ENCODE measurements at places on chromosomes 11 and 22. TPM values are rescaled to one million over a fixed set of nuclear protein-coding genes. Genes with fewer than 3 reads are reported as not detected.

The WBP2NL gene
- total RNA-seq = not detected

DNA sequence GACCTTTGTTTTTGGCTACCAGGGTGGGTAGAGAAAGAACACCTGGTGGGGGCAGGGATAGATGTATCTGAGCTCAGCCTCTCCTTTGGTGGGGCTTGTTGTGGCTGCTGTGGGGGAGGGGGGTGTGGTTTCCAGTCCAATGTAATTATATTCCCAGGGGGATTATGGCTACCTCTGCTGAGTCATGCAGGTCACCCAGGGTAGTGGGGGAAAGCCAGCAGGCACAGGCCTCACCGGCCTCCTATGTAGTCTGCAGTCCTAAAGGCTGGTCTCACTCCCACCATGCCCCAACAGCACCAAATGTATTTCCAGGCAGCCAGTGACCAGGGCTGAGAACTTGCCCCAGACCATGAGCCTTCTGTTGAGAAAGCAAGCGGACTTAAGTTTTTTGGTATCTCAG is 119.6 kb downstream of the DYNC2H1 start:
- no peak for DNase-seq

DNA sequence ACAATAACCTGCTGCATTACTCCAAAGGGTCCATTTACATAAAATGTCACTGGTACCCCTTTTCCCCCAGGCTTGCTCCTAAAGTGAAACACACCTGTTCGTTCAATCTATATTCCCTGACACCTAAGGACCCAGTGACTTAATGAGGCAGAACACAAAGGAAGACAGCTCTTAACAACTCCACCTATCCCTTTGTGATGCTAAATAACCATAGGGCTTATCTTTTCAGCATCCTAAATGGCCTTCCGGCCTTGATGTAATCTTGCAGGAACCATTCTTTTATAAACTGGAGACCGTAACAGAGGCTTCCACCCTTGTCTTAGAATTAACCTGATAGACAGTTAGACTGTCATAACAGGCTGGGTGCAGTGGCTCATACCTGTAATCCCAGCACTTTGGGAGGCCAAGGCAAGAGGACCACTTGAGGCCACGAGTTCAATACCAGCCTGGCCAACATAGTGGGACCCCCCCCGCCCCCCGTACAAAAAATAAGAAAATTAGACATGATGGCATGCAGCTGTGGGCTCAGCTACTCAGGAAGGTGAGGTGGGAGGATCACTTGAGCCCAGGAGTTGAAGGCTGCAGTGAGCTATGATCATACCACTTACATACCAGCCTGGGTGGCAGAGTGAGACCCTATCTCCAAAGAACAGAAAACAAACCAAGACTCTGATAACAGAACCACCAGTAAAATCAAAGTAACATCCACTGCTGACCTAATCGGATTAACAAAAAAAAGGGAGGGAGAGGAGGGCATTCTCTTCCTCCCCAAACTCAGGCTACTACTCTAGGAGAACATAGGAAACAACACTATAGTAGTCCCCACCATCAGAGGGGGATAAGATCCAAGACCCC is 5.1 kb downstream of the CHEK2 start:
- no peak for DNase-seq

GRCh38 chr11:57434640-57435546 is 8.0 kb upstream of the SLC43A3 start:
- DNase-seq = no peak

DNA sequence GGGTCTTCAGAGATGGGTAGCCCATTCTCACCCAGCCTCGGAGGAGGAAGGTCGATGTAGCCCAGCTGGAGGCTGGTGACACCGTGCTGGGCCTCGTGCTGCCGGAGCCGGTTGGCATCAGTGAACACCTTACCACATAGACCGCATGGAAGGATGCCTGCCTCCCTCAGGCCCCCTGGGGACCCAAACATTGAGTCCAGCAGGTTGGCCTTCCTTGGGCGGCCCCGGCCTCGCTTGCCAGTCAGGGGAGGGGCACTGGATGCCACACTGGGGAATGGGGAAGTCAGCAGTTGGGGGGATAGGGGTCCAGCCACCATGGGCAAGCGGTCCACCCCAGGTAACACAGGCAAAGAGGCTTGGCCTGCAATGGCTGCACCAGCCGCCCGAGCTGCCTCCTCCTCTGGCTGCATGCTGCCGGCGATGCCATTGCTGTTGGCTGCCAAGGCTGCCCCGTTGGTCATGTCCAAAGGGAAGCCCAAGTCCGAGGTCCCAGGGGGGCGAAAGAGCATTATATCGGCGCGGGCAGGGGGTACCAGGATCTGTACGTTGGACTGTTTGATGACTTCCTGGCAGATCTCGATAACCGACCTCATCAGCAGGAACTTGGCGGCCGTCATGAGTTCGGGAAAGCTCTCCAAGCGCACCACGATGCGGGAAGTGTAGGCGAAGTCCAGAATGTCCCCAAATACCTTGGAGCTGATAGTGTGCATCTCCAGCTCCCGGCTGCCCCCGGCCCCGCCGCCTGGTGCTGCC is 1.4 kb downstream of the PATZ1 start:
- DNase-seq = no peak

DNA sequence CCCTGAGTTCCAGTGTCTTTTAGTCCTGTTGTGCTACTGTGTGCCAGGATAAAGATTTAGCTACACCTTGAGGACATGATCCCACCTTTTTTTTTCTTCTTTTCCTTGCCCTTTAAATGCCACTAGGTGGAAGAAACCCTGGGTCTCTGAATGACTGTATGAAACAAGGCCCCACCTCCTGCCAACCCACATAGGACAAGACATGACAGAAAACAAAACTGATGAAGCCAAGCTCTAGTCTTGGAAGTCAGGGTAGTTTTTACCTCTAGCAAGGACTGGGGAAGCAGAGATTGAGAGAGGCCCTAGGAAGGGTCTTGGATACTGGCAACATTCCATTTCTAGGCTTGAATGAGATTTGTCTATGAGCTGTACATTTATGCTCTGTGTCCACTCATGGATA is 410.7 kb downstream of the MIAT start:
- DNase-seq = no peak
